ENCODE measurements at places on chromosomes 5 and 9.

- no peak for DNase-seq
Measured at GRCh38 chr5:160824301-160825001, 27.6 kb downstream of the ATP10B start.

DNA sequence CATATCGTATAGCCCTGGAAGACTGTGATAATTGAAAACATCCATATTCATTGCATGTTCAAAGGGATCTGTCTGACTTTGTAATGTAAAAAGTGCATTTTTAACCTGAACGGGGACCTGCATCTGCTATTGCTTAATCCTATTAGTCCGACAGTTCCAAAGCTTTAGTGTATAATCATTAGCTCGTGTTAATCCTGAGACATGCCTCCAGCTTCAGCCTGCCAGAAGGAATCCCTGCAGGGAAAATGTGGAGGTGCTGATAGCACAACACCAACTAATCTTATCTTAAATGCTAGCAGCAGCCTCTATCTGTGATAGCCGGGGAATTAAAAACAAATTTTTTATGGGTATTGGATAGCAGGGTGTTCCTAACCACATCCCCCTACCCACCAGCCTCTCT is 495.2 kb downstream of the TLE4 start:
- DNase-seq = no peak

DNA sequence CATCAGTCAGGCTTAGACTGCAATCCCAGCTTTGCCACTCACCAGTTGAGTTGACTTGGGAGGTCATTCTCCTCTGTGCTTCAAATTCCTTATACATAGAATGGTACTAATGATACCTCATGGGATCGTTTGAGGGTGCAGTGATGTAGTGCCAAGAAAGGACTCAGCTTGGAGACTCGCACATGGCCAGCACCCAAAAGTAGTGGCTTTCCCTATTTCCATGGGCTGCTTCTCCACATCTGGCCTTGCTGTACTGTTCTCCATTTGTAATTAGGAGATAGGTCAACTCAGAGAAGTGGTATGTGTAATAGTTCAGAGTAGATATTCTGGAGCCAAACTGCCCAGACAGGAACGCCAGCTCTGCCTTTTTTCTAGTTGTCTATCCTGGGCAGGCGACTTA is 5.5 kb downstream of the CCL19 start:
- no peak for DNase-seq

DNA sequence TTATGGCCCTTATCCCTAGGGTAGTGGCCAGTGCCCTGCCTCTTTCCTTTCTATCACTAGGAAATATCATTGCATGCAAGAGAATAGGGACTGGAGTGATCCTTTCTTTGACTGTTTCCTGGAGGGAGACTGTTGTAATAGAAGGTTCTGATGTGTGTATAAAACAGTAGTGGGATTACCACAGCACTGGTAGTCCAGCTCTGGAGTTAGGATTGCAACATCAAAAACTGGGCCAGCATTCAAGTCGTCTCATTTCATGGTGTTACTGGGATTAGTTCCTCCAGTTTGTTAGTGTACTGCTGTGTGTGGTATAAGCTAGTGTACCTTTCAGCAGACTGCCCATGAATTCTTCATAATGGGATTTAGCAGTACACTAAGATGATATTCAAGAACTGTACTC is 45.8 kb downstream of the KIAA1958 start:
- DNase-seq = peak; percentile 4

DNA sequence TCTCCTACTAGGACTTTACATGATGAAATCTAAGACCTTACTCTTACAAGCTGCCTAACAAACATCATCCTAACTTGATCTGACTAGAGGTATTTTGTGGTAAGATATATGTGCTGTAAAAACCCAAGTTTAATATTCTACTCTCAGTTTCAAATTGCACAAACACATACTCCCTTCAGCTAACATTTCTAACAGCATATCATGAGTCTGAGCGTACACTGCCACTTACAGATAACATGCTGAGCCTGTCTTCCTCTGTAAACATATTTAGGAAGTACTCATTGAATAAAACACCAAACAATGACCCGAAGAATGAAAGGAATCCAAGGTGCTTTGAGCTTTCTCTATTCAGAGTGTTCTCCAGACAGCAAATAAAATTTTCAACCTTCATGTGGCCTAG is 7.9 kb upstream of the ESM1 start:
- no peak for DNase-seq

- no peak for DNase-seq
Measured at GRCh38 chr9:88741335-88741734, 206.4 kb downstream of the NXNL2 start.

DNA sequence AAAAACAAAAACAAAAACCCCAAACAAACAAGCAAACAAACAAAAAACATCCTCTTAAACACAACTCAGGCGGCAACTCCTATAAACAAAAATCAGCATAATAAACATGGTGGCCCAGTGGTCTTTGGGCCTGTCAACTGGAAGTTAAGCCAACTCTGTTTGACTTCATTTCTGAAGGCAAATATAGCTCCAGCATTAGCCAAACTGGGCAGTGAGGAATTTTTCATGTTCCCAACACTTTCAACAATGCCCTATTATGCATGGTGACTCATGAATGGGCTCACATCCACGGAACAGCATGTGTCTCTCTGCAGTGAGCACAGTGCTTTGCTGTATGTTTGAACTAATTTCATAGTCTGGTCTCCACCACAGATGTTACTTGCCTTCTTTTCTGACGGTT is 143.9 kb upstream of the STC2 start:
- peak; percentile 87 for DNase-seq

GRCh38 chr5:124649491-124650146 is 96.8 kb downstream of the ZNF608 start:
- no peak for DNase-seq

- no peak for DNase-seq
Measured at GRCh38 chr9:136848393-136849037, 694 bp upstream of the PHPT1 start.

- no peak for DNase-seq
Measured at GRCh38 chr5:72156946-72157624, 49.8 kb downstream of the MAP1B start.

GRCh38 chr5:174844971-174845370 is 120.6 kb downstream of the MSX2 start:
- no peak for DNase-seq

- no peak for DNase-seq
Measured at GRCh38 chr5:135648116-135648515, 69.3 kb upstream of the CXCL14 start.

- no peak for DNase-seq
Measured at GRCh38 chr5:138453590-138453989, 11.7 kb upstream of the EGR1 start.

DNA sequence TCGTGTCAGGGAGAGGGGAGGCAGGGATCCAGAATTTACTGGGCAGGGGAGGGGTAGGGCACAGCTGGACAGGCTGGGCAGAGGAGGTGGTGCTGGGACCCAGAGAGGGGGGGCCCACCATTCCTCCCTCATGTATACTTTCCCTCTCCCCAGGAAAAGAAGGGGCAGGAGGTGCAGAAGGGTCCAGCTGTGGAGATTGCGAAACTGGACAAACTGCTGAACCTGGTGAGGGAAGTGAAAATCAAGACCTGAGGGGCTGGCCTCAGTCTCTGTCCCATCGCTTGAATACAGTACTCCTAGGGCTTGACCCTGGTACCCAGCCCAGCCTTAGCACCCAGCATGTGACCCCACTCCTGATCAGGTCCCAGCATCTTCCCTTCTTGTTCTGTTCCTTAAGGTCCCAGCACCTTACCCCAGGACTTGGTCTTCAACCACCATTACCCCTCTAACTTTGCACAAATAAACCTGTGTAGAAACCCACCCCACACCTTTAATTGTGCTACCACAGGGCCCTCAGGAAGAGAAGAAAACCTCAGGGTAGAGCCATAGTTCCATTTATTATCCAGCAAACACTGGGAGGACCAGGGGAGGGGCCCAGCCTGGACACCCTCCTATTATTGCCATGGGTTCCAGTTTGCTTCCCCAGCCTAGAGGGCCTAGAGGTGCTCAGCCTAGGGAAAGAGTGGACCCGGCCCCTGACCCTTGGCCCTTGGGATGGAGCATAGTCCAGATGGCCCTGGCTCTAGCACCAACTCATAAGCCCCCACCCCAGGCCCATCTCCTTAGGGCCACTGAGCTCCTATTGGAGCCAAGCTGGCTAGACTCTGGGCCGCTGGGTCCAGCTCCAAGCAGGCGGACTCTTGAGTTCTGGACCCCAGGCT is 2.0 kb downstream of the ENHO start:
- DNase-seq = no peak

GRCh38 chr5:80816590-80816989 is 143.6 kb upstream of the RASGRF2 start:
- no peak for DNase-seq

DNA sequence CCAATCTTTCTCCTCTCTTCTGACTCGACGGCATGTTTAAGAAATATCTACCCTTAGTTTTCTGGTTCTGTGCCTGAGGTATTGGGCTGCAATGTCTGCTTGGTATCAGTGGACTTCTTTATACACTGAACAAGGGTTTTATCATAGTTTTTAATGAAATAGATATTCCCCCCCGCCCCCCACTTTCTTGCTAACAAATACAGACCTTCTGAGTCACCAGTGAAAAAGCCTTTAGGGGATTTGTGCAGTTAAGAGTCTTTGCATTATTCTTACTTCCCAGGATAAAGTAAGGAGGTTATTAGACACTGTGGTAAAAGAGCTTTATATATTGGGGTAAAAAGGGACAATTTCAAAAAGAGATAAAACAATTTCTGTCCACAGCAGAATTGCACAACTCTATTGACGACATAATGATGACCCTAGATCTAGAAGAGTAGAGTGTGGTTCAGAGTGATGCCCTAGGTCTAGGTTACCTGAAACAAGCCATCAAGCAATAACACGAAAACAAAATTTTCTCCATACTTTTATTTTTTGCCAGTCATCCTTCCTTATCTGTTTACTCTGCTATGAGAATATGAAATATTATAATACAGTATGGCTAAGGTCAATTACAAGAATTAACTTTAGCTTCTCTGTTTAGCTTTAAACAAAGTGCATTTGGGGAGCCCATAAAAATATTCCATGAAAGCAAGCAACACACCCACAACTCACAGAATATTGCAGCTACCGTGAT is 110.7 kb downstream of the PLK2 start:
- DNase-seq = no peak

- DNase-seq = no peak
Measured at GRCh38 chr9:134404376-134405358, 78.4 kb downstream of the RXRA start.

DNA sequence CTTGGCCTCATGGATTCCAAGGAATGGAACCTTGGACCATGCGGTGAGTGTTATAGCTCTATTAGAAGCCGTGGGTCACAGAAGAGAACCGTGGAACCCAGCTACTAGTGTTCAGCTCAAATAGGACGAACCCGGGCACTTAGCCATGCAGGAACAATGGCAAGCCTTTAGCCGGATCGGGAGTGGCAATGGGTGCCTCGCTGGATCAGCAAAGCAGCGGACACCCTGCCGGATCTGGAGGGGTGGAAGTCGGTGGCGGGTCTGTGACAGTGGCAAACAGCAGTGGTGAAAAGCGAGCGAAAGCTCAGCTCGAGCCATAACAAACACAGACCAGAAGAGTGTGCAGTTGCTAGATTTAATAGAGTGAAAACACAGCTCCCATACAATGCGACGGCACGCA is 2.4 kb upstream of the CDO1 start:
- DNase-seq = no peak

DNA sequence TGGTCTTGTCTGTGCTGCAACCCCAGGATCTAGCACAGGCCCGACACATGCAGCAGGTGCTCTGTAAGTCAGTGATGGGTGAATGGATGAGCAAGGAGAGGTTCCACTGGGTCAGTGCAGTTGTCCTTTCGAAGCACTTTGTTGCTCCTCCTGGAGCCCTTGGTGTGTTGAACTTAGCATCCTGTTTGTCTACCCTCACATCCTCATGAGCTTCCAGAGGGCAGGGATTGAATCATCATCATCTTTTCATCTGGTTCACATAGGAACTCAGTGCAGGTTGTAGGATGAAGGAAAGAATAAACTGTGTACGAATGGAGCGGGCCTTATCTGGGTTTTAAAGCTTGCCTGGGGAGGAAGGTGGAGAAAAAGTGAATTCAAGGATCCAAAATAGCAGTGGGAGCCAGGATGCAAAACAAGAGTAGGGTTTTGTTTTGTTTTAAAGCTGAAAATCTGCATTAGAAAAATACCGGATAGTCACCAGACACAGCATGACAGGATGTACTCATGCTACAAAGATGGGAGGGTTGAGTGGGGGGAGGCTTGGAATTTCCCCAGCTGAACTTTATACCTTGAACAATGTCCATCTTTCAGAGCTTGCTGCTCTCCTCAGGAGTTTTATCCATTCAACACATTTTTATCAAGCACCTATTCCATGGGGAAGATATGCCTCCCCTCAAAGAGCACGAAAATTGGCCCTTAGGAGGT is 55.8 kb downstream of the PTTG1 start:
- no peak for DNase-seq

DNA sequence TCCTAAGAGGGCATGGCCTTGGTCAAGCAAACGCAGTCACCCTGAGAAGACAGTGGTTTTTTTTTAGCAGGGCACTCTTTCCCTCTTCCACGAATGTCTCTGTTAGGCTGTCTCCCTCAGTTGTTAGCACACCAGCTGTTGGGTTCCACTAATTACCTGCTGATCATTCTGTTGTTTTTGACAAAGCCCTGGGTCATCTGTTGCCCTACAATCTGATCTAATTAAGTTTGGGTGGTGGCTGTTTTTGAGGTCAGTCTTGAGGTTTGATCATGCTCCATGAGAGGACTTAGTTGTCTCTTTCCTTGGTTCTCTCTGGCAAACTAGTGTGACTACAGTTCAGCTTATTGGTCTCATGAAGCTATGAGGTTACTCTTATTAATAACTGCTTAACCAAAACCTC is 5.0 kb upstream of the PTPDC1 start:
- DNase-seq = no peak

- DNase-seq = no peak
Measured at GRCh38 chr5:920321-920720, 27.6 kb downstream of the TRIP13 start.

- no peak for DNase-seq
Measured at GRCh38 chr9:70563431-70564204, 149.2 kb upstream of the KLF9 start.

DNA sequence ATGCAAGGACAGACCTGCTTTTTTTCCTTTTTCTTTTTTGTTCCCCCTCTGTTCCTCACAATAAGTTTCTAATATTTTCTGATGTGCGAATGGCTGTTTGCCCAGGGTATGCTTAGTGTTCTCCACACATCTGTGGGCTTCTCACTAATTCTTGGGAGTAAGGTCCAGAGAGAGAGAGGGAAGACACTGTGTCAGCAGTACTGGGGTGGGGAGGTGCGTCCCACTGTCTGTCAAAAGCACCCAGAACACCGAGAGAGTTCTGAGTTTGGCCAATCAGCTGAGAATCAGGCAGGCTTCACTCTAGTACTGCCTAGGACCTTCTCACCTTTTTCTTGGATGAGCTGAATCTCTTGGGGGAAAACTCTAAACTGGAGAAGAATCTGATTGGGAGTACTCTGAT is 61.8 kb downstream of the ELL2 start:
- no peak for DNase-seq

DNA sequence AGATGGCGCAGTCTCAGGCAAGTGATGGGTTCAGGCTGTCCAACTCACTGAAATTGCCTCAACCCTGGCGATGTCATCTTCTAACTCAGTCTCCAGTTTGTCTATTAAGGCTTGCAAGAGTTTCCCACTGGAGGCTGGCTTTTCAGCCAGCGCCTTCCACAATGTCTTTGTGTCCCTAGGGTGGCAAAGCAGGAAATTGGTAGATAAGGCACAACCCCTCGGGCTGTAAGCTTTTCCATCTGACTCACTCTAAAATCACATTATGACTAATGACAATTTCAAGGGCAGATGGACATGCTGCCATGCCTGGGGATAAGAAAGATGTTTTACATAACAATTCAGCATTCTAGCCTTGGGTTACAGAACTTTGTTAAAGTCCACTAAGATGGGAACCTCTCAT is 61.9 kb downstream of the MROH2B start:
- no peak for DNase-seq

GRCh38 chr9:133762488-133763271 is 24.5 kb upstream of the SARDH start:
- no peak for DNase-seq
